Activated CD4-positive, CD25-positive, alpha-beta regulatory T cell (primary cell): ENCODE measurements at places on chromosomes 11 and 22.

DNA sequence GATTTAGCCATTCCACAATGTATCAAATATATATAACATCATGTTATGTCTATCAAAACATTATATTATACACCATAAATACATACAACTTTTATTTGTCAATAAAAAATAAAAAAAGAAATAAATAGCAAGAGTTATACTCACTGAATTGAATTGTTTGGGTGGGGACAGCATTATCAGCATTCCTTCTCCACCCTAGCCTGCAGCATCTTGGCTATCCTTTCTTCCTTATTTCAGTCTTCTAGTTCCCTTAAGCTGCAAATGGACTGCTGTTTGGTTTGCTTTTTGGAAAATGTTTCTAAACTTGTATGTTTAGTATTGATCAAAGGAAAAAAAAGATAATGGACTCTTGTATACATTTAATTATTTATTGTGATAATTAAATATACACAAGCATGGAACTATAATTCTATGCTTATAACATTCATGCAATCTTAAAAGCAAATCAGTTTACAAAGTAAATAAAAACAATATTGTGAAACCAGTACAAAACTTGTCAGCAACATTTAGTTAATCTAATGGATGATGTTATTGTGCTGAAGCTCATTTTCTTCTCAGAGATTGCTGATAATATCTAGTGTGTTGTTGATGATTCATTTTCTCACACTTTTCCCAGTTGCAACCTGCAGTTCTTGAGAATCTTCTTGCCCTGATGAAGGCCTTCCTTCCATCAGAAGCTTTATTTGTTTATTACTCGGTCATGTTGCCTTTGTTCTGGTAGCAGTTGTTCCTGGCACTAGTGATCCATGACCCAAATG, 5.0 kb downstream of the ARHGAP42 start:
- no peak for DNase-seq

DNA sequence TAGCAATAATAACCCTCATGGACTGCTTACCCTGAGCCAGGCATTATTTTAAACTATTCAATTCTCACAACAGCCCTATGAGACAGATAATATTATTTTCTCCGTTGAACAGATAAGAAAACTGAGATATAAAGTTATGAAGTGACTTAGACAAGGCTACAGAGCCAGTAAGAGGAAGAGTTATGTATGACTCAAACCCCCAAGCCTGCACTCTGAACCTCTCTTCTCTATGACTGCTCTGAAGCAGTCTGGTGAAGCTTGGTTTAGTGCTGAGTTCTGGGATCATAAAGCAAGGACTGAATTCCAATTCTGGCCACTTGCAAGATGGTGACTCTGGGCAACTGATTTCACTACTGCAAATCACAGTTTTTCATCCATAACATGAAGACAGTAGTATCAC, 34.5 kb downstream of the TNKS1BP1 start:
- DNase-seq = no peak

GRCh38 chr11:16587670-16588069, 150.8 kb upstream of the C11orf58 start:
- DNase-seq = no peak

- DNase-seq = no peak
These were observed 103.5 kb upstream of the OR5AK2 start for GRCh38 chr11:56885177-56885576.

DNA sequence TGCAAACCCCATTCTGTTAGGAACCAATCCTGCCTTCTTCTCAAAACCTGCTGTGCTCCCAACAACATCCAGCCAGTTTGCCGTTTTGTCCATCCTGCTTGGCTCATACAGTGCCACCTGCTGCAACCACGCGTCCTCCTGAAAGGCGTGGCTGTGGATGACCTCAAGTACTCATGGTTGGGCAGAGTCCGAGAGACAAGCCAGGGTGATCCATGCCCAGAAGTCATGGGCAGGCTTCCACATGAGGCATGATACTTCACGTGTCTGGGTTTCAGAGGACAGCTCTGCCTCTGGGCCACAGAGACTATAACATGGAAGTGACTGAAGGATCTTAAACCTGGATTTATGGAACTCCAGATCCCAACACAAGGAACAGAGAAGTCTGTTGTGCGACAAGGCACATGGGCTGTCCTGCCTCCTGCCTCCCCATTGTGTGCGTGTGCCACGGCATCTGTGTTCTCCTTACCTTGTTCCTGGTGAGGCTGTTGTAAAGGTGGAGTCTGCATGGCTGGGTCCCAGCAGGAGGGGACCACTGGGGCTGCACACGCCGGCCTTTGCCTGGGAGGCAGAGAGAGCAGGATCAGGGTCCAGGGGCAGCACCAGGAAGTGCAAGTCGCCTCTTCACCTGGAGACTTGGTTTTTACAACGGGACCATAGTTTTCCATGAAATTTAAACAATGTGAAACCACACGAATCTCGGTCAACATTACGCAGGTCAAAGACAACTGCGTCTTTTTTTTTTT, 15.4 kb downstream of the CARS1 start:
- DNase-seq = no peak

GRCh38 chr11:117973503-117973860, 12.7 kb upstream of the IL10RA start:
- DNase-seq = no peak

- DNase-seq = no peak
These were observed 56.1 kb upstream of the CDON start for GRCh38 chr11:126118806-126119205.

GRCh38 chr11:68471360-68472340, 11.1 kb downstream of the PPP6R3 start:
- DNase-seq = no peak

DNA sequence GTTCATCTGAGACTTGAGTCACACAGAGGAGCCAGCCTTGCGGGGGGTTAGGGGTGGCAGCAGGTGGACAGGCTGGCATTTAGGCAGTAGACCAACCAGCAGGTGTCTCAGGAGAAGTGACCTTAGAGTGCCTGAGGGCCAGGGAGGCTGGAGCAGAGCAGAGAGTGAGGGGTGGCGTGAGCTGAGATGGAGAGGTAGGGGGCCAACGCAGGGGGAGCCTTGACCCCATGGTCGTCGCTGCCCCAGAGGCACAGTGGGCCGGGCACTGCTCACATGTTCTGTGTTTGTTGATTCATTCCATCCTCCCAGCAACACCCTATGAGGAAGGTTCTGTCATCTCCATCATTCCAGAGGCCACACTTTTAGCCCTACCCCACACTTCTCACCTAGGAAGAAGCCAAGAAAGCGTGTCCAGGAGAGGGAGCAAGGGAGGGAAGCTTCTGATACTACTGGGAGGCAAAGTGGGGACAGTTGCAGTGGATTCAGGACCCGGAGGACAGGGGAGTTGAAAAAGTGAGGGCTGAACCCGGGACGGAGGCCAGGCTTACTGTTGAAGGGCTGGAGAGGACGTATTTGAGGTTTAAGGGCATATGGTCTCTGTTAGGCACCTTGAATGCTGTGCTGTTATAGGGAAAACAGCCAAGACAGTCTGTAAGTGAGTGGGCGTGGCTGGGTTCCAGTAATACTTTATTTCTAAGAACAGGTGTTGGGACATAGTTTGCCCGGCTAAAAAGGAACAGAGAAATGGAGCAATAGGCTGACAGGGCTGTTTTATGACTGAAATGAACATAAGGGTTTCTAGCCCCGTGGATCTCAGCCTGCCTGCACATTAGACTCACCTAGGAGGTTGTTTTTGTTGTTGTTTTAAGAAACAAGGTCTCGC, 7.3 kb downstream of the SART1 start:
- no peak for DNase-seq

DNA sequence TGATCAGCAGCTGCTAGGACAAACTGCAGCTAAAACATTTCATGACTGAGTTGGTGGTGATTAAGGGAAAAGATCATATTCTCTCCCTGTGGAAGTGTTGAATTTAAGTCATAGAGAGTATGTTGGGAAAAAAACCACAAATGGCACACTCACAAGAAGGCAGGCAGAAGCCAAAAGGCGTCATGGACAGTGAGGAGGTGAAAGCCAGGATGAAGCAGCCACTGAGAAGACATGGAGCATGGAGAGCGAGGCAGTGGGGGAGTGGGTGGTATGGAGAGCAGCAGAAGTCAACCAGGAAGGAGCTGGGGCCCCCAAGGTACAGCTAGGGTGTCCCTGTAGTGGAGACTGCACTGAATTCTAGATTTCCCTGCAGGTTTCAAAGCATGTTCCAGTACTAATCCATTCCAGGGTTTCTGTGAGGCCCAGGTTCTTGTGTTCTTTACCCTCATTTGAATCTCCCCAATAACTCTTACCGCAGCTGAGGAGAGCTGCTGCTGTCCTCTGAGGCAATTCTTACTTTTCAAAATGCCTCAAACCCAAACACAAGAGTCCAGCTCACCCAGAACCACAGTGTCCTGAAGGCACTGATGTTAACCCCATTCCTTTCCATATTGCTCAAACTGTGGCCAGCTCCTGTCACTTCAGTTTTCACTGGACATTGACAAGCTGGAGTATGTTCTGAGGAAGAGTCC, 191.8 kb upstream of the E2F8 start:
- DNase-seq = no peak

DNA sequence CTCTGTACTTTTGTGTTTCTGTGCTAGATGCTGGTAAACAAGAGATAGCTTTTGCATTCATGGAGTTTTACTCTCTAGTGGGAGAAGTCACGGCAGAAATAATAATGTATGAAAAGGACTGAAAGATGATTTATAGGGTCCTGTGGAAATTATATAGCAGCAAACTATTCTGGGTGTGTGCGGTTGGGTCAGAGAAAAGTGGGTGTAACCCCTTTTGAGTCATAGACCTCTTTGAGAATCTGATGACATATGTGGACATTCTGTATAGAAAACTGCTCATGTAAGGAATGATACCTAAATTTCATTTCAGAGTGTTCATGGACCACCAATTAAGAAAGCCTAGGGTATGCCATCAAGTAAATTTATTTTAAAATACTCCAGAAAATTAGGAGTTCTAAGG, 54.4 kb downstream of the TMEM135 start:
- DNase-seq = no peak

GRCh38 chr11:95066716-95067038, at the start of gene SRSF8:
Gene SRSF8 (plus strand): TSS chr11:95066919. CDS start chr11:95067227, 308 bp downstream.
- DNase-seq = no peak

DNA sequence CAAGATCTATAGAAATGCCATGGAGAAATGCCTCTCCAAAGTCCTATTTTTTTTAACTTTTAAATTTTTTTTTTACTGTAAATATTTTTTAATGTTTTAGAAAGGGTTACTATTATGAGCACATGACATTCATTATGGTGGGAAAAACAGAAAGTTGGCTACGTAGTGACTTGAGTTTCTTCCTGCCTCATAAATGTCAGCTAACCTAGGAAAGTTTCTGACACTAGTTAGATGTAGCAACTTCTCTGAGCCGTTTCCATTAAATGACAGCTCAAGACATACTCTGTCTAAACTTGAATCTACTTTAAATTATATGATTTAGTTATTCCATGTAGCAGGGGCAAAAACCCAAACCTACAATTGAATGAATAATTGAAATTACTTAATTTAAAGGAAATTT, 18.4 kb upstream of the CTSC start:
- no peak for DNase-seq

DNA sequence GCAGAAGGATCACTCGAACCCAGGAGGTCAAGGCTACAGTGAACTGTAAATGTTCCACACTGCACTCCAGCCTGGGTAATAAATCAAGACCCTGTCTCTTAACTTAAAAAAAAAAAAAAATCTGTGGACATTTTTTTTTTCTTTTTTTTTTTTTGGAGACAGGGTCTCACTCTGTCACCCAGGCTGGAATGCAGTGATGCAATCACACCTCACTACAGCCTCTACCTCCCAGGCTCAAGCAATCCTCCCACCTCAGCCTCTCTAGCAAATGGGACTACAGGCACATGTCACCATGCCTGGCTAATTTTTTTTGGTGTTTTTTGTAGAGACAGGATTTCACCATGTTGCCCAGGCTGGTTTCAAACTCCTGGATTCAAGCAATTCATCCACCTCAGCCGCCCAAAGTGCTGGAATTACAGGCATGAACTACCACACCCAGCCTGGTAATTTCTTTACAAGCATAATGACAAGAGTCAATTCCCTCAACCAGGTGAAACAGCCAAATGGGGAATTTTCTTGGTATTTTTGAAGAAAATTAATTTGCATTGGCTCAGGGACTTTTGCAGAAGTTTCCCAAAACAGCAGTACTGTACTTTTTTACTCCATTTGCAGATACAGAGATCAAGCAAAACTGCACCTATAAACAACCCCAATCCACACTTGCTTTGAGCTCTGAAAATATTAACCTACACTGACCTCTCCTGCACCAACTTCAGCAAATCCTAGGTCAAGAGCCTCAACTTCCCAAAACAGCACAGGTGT, 44.0 kb downstream of the MRTFA start:
- no peak for DNase-seq

- DNase-seq = no peak
These were observed 24.4 kb downstream of the ARHGAP8 start for GRCh38 chr22:44776605-44777363.

DNA sequence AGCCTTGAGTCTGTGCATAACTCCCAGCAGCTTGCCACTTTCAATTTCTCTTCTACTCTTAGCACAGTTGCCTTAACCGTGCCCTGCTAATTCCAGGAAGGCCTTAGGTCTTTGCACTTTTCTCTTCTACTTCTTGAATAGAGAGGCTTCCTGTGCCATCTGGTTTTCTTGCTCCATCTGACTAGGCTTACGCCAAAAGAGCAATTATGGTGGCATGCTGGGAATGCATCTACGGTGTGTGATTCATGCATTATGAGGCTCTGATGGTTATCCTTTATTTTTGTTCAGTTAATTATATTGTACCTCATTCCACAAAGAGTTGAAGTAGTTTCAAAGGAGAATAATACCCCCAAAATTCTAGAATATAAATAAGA, 29.4 kb downstream of the SIK2 start:
- no peak for DNase-seq

- no peak for DNase-seq
These were observed 31.3 kb upstream of the WNT7B start for GRCh38 chr22:46008291-46008690.

DNA sequence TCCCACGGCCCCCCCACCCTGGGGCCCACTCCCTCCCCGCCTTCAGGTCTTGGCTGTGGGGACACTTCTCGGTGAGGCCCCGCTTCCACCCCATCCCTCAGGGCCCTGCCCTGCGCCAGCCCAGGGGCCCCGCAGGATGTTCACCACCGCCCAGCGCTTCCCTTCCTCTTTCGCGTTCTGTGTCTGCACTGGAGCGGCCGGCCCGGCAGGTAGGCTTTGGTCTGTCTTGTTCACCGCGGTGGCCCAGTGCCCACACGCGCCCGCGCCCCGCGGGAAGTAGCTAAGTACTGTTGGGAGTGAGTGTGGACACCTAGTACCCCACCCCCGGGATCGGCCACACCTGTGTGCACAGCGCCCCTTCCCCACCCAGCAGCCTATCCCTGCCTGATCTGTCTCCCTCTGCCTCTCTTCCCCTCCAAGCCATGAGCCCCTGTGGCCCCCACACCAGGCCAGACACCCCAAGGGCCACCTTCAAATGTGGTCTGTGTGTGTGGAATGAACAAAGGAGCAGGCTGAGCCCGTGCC, 85.4 kb downstream of the WNT7B start:
- DNase-seq = no peak

- DNase-seq = no peak
These were observed 858.4 kb downstream of the NTM start for GRCh38 chr11:132228746-132229325.

DNA sequence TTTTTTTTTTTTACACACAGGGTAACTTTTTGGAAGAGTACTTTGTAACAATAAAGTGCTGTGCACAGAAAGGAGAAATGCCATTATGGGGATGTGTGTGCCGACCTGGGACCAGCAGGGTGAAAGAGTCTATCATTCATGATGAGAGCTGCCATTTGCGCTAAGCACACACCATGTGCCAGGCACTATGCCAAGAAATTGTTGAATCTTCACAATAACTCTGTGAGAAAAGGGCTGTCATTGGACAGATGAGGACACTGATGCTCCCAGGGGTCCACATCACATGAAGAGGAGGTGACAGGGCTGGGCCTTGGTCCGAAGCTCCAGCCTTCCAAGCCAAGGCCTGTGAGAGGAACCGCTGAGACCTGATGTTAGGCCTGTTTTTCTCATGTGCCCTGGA, 5.6 kb downstream of the DUSP18 start:
- no peak for DNase-seq
